HuH-7 (cell line): ENCODE measurements at places on chromosomes 1 and 21.

- DNase-seq: no peak
Observed at GRCh38 chr1:227218870-227219573, 99.3 kb downstream of the CDC42BPA start.

- DNase-seq: peak; percentile 27
Observed at GRCh38 chr1:27658951-27659496, 13.0 kb downstream of the IFI6 start.

DNA sequence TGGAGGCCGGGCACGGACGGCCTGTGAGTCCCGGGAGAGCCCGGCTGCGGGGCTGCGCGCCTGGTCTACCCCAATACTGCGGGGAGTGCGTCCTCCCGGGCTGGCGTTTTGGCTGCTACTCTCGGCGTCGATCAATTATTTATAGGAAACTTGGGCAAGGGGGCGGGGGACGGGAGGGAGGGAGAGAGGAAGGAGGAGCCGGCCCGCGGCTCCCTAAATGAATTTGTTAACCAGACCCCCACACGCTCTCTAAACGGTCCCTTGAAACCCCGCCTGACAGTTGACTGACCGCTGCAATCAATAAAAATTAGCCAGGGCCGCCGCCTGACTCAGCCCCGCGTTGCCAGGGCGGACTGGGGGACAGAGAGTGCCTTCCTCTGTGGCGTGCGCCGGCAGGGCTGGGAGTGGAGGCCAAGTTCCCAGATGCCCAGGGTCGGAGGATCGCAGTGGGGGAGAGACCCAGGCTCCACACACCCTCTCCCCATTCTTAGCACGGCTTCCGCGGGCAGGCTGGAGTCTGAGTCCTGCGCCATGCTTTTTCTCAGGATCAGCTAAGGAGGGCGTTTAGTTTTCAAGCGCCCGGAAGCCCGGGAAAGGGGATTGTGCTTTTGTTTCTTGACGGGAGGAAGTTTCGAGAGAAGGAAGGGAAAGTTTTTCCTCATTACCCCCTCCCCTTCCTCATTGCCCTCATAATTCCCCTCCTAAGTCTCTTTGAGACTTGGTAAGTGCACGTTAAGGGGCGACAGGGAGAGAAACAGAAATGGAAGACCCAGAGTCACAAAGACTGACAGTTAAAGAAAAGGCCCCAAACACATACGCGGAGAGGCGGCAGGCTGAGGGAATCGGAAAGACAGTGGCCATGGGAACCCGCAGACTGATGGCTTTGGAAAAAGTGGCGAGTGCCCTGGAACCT, 6.2 kb downstream of the PAX7 start:
- DNase-seq: no peak

DNA sequence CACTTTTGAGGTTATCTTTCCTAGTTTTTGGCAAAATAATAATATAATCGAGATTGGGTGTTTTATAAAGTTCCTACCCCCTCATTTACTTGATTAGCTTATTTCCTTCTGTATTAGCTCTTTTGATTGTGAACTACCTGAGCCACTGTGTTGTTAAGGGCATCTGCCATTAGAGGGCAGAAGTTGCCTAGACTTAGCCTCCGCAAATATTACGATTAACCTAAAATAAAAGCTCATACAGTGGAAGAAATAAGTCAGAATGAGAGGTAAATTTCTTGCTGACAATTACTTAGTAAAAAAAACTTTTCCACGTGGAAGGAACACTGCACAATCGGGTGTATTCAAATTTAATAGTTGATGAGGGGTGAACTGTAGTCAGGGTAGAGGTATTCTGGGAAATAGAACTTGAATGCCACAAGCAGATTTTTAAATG, 2.3 kb downstream of the H3-3A start:
- peak; percentile 40 for DNase-seq

GRCh38 chr1:210132582-210132981, 100.0 kb upstream of the SERTAD4 start:
- DNase-seq: no peak

DNA sequence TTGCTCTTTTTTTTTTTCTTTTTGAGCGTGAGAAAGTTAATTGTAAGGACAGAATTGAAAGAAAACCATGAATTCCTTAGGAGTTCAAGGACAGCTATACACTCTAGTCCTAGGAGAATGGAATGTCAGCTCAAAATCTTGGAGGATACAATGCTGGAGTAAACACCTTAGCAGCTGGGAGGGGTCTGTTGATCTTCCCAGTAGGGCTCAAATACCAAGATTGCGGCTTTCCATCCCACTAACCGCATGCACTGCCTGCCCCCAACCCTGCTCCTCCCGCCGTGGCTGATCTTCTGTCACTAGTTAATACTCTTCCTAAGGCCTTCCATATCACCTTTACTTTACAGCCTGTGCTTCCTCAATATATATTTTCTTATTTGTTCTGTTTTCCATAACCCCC, 2.6 kb upstream of the PDC start:
- DNase-seq: no peak

DNA sequence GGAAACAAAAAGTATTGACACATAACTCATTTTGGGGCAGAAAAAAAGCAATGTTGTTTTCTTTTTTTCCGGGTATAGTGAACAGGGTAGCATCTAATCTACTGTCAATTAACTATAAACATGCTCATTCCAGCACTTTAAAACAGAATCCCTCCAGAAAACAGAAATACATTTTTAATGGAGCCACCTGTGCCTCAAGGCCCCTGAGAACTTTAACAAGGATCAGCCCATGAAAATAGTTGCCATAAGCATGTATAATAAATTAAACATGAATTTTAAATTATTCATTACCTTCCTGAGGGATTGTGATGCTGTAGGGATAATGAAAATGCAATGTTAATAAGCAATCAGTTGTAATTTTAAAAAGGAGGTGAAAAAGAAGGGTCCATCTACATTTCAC, 101.4 kb upstream of the IVNS1ABP start:
- no peak for DNase-seq

DNA sequence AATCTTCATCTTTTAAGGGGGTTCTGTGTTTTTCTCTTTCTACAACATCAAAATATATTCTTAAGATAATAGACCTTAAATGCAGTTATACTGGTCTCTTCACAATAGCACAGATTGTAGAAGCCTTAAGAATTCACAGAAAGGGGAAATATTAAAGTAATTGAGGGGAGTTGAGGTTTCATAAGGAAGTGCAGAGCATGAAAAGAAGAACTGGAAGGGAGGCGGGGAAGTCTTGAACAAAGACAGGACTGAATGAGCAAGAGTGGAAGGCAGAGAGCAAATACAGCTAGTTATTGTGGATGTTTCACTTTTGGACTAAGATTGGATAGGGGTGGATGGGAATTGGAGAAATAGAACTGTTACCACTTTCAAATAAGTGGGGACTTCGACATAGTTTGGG, 67.7 kb downstream of the PTGER3 start:
- DNase-seq: no peak

DNA sequence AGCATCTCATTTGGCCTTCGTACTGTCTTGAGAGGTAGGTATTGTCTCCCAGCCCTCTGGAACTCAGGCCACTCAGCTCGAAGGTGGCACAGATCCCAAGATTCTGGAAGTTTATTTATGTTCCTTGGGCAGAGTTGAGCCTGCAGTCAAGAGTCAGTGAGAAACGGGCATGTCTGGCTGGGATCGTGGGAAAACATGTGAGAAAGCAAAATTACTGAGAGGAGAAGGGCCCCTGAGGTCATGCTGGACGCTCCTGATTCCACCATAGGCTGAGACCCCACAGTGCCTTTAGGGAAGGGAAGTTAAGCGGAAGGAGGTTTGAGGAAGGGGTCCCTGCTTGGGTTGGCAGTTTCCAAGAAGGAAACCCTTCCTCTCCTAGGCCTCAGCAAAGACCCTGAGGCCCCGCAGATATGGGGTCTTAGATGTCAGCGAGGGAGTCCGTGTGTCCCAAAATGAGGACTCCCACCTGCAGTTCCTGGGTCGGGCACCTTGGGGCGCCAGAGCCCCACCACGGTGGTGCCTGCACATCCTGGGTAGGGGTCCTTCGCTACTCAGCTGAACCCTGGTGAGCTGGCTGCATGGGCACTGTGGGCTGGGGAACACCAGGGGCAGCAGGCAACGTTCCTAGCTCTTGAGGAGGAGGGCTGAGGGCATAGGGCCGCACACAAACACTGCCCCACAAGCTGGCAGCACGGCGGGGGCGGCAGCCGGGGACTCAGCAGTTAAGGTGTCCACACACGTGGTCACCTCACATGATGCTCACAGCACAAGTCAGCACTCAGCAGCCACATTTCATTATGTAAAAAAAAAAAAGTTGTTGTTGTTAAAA, 12.3 kb upstream of the SEMA4A start:
- peak; percentile 89 for DNase-seq

DNA sequence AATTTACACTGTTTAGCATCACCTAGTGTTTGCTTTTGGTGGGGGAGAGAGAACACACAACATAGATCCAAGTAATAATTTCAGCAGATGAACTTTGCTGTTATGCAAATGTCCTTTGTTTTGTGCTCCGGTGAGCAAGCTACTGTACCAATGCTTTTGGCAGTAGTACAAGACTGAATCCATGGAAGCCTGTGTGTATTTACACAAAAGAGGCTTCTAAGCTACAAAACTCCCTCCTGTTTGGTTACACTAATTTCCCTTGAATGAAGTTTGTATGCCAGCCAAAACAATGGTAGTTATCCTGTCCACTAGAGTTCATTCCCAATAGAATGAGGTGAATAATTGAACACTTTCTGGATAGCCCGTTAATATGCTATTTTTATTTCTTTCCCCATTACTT, 320.5 kb downstream of the KCTD3 start:
- no peak for DNase-seq

DNA sequence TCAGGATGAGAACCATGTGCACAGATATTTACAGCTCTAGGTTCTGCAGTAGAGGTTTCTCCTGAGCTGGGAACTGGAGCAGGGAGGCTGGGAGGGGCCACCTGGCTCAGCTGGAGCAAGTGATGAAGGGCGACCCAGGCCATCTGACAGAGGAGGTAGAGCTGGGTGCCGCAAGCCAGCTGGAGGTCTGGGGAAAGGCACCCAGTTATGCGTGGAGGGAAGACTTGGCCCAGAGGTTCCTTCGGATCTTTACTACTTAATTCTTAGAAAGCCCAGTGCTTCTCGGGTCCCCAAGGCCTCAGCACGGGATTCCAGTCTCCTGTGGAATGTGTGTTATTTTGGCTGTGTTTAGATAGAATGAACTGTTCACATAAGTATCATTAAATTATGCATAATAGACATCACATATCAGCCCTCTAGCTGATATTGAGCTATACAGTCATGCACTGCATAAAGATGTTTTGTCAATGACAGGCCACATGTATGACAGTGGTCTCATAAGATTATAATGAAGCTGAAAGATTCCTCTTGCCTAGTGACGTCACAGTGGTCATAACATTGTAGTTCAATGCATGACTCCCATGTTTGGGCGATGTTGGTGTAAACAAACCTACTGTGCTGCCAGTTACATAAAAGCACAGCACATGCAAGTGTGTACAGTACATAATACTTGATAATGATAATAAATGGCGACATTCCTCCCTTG, 245.1 kb downstream of the RHOU start:
- no peak for DNase-seq

DNA sequence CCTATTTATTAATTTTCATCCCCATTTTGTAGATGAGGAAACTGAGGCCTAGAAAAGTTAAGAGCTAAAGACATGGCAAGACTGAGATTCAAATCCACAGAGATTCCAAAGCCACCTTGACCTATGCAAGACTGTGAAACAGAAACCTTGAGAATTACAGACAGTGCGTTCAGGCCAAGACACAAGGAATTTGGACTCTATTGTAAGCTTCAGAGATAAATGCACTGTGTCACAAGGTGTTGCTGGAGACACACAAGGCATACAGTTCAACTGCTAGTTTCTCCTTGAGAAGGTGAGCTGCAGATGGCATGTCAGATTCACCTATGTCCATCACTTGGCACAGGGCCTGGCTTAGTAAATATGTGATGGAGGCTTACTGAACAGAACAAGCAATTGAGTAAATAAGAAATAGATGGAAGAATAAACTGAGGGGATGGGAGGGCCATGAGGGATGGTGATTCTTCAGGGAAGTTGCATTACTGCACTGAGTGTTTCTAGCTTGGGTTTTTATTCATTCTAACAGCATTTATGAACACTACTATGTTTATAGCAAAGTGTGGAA, 215.0 kb downstream of the DAB1 start:
- DNase-seq: no peak

DNA sequence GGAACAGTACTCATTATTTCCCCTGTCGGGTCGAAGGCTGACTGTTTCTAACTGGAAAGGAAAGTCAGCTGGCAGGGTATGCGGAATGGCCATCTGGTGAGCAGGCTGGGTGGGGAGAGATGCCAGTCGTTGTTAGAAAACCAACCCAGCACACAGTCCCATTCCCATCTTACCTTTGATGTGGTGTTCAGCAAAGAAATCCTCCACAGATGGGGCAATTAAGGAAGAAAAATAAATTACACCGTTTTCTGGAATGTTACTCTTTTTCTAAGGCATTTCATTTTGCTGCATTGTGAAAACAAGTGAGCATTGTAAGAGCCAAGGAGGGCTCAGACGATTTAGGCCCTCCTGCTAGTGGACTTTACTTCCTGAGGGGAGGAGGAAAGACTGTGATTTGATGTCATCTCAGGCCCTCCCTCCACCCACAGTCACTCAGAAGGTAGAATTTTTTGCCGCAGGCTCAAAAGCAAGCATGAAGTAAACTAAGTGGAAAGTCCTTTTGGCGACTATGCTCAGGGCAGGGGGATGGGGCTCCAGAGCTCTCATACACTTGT, at the start of gene SLC16A4:
Gene SLC16A4 (minus strand): TSS at position 335 of the 554 bp plus-strand sequence. CDS start 1,703 bp downstream, outside the sequence.
- no peak for DNase-seq

DNA sequence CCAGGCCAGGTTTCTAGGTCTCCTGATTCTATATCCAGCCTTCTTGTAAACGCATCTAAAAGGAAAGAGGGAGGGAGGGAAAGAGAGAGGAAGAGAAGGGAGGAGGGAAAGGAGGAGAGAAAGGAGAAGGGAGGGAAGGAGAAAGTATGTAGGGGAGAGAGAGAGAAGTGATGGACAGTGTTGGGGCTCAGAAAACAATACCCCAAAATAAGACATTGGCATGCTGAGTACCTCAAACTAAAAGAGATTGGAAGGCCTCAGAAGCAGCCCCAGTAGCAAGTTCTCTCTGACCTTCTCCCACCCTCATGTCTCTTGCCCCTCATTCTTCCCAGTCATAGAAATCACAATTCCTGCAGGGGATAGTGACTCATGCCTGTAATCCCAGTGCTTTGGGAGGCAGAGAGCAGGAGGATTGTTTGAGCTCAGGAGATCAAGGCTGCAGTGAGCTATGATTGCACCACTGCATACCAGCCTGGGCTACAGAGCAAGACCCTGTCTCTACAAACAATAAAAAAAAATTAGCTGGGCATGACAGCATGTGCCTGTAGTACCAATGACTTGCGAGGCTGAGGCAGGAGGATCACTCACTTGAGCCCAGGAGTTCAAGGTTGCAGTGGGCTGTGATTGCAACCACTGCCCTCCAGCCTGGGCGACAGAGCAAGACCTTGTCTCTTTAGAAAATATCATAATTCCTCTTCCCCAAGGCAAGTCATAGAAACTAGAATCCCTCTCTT, 51.2 kb downstream of the DNTTIP2 start:
- no peak for DNase-seq

DNA sequence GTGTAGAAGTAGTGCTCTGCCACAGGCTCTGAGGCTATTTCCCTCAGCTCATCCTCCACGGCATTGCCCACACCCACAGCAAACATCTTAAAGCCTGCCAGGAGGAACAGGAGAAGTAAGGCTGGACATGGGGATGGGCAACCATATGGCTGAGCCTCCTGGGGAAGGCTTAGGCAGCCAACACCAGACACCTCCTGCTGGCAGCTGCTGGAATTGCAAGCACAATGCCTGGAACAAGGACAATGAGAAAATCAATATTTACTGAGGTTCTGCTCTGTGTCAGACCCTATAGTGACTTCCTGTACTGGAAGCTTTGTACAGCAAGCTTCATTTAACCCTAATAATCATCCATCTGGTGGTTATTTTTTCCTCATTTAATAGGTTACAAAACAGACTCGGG, 8.2 kb downstream of the MATN1 start:
- no peak for DNase-seq

- no peak for DNase-seq
Observed at GRCh38 chr1:155210314-155211104, 2.0 kb downstream of the MTX1 start.
